ENCODE measurements at places on chromosomes 3 and 15.

GRCh38 chr3:153617463-153617862 lies 455.4 kb downstream of the RAP2B start:
- DNase-seq: no peak

DNA sequence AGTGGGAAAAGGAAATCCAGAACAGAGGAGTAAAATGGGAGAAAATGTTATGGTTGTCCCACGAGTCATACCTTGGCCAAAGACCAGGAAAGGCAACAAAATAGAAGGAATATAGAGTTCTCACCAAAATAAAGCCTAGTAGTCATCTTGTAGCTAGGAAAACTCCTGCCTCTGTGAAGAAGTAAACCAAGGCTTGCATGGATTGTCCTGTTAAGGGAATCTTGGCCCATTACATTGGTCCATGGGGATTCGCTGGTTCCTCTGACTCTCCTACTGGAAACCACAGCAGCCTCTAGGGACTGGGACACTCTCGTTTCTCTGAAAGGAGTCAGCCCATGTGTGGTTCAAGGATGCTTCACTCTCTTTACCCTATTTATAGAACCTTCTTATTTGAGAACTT lies 62.9 kb upstream of the FNDC3B start:
- DNase-seq: no peak

DNA sequence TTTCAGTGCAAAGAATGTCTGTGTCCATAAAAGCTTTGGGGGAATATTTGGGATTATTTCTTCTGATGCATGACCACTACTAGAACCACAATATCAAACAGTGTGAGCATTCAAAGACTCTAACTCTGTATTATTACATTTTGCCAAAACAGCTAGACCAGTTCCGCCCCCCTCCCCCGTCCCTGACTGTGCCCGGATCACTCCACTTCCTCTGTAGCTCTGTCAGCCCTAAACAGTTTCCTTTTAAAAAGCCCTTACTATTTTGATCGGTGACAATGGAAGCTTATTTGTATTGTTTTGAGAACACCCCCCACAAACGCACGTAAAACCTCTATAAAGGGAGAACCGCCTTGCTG lies 36.6 kb upstream of the EPHB3 start:
- DNase-seq: peak; percentile 41

DNA sequence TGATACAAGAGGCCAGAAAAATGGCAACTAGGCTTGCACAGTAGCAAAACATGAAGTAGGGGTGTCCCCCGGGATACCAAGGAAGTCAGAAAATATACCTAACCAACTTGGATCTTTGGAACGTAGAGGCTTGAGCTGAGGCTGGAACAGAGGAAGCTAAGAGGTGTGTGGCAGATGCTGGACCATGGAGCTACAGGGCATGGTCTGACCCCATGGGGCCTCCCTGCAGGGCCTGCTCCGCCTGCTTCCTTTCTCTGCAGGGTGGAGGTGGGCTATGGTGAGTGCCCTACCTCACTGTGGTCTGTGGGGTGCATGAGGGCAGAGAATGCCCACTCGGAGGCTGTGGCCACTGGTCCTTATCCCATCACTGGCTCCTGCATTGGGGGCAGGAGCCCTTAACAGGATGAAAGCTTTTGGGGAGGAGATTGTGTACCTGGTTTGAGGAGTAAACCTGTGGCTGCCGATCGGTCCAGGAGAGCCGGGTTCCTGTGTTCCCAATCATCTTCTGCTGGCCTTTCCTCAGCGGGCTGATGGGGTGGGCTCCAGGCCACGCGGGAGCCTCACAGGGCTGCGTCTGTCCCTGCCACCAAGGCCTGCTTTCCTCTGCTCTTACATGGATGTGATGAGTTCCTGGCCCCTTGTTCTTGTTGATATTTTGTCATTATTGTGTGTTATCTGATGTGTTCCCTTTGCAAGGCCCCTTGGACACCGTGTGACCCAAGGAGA lies 96.8 kb downstream of the OCA2 start:
- DNase-seq: no peak

All from psoas muscle (tissue), 8 donors.